ENCODE measurements at places on chromosomes 1 and 21.

DNA sequence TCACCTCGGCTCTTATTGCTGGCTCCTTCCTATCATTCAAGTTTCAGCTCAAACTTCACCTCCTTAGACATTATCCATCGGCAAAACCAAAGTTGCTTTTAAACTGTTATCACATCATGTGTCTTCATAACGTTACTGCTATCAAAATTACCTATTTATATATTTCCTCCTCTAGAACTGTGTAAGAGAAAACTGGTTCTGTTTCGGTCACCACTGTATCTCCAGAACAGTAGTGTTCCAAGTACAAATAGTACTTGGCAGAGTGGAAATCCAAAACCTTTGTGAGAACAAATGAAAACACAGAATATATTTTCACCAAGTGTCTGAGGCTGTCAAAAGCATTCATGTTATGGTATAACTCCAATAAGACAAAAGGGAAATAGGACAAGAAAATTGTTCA lies 9.1 kb downstream of the ZRANB2 start:
- DNase-seq = no peak

GRCh38 chr1:107935396-107936064 lies 29.4 kb downstream of the VAV3 start:
- DNase-seq = no peak

GRCh38 chr1:186841599-186841998 lies 12.8 kb downstream of the PLA2G4A start:
- DNase-seq = peak; percentile 37

- DNase-seq = peak; percentile 37
Measured at GRCh38 chr1:6260961-6261614, at the start of gene GPR153. TSS of gene GPR153 (minus strand) at chr1:6261098. CDS start at chr1:6254905, 6,193 bp downstream.

DNA sequence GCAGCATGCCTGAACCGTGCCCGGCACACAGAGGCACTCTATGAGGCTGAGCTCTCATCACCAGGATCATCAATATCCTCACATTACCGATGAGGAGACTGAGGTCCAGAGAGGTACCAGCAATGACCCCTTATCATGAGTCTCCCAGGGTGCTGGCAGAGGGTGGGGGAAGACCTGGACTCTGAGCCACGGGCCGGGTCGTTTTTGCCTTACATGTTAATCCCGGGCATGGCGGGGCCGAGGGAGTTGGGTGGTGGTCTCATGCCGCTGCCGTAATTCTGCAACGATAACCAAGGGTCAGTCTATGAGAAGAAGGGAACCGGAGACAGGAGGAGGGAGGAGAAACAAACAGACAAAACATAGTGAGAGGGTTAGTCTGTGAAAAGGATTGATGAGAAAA lies 43.1 kb downstream of the MRPL37 start:
- DNase-seq = no peak

- no peak for DNase-seq
Measured at GRCh38 chr1:162716123-162716522, 74.4 kb upstream of the HSD17B7 start.

DNA sequence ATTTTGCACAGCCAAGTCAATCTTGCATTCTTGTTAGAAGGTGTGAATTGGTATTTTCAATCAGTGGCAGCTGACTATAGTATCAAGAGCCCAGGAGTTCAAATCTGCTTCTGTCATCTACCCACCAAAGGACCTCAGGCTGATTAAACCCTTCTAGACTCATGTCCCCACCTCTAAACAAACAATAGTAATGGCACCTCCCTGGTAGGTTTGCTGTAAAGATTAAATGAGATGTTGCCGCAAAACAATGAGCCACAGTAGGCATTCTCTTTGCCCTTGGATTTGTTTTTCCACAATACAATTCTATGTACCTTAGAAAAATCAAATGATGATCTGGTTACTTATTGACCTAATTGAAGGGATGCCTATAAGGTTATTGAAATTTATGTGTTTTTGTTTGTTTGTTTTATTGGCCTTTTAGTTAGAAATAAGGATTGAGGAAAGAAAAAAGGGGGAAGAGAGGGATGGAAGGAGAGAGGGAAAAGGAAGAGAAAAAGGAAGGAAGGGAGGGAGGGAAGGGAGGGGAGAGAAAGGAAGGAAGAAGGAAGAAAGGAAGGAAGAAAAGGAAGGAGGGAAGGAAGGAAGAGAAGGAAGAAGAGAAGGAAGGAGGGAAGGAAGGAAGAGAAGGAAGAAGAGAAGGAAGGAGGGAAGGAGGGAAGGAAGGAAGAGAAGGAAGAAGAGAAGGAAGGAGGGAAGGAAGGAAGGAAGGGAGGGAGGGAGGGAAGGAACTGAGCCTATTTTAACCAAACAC lies 110.7 kb downstream of the ETS2 start:
- DNase-seq = no peak

DNA sequence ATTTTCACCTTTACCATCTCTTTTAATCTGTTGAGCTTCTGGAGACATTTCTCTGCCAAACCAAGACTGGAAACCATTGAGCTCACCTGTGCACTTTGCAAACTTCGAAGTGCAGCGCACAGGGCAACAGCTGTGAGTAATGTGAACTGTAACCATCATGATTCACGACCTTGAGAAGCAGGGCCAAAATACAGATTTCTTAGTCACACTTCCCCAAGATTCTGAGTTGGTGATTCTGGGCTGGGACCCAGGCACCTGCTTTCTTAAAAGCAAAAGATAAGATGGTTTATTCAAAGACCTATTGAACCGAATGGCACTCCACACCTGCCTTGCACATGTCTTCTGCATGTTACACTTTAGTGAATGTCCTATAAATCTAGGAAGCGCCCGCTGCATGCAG lies 10.2 kb downstream of the AGTRAP start:
- DNase-seq = no peak

- DNase-seq = no peak
Measured at GRCh38 chr1:66704177-66704875, 47.9 kb upstream of the DYNLT5 start.

- no peak for DNase-seq
Measured at GRCh38 chr1:115343200-115343737, 5.2 kb upstream of the NGF start.

DNA sequence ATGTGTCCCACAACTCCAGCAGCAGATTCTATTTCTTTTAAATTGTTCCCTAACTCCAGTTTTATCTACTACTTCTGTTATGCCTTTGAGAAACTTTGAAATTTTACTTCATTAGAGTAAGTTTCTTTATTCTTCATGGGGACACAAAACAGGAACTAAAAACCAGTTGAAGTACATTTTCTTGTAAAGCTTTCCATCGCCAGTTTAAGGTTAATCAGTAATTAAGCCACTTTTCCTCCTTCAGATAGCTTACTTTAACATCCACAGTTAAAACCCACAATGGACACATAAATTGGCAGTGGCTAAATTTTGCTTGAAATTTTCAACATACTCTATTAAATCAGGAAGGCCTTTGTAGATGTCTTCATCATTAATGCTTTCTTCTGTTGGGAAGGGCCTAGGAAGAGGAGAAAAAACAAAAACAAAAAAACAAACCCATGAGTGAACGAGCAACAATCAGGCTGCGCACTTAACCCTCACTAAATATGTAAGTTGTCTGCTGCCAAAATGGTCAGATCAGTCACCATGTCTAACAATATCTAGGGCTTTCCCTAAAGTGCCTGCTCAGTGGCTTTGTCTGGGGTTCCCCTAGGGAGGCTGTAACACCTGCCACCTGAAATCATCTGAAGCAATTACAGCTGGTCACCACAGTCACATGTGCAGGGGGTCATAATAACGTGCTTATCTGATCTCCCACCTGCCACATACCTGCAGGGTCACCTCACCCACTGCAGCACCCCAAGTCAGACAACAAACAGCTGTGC lies 187.9 kb downstream of the VAV3 start:
- DNase-seq = no peak

DNA sequence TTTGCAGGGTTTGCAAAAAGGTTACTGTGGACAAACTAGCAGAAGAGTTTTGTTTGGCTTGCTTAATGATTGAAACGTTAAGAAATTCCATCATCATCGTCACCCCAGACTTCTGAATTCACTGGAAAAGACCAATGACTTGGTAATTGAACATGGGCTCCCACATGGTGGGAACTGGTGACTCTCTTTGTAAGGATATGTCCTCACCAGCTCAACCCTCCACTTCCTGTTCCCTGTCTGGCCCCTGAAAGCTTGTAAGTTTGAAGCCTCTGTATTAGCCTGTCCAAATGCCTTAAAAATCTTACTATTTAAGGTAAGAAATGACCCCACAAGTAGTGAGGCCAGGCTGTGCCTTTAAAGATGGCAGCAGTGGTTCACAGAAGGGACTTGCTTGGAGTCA lies 9.7 kb downstream of the SYT6 start:
- DNase-seq = no peak

DNA sequence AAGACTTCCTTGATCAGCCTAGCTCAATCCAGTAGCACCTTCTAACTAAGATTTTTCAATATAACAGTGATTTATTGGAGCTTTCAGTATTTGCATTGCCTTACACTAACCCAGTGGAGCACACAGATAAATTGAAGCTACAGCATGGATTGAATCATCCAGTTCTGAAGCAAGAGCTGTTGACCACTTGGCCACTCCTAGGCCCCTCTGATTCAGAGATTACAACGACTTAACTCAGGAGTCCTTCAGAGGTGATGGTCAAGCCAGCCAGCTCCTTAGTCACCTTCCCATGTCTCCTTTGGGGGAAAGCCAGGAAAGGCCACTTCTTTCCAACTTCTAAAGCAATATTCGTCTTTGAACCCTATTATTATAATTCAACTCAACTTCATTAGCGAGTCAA lies 151.8 kb downstream of the TENT5C start:
- DNase-seq = no peak

- no peak for DNase-seq
Measured at GRCh38 chr1:53516181-53516580, 57.0 kb downstream of the DMRTB1 start.
